ENCODE measurements at places on chromosomes 7 and 10.
A peak's percentile ranks its signal among the peaks of the same experiment; 100 is the strongest.

DNA sequence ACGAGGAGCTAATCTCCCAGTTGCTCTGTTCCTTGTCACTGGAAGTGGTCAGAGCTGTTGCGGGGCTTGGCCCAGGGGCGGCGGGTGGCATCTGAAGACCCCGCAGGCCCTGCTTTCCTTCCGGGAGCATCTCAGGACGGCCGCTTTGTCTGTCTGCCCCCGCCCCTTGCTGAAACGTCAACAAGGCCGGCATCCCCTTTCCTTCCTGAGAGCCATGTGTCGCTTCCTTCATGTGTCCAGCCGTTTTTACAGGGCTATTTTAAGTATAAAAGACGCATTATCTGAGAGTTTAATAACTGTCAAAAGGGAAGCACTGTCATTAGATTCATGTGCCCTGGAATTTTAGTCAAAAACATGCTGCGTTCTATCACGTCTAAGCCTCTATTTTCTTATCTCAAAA is 110.4 kb downstream of the CUX1 start:
- H3K27me3 ChIP-seq: no peaks in the 10 kb centered on the region
- no peak for DNase-seq
- H3K36me3 ChIP-seq: peaks cover 18% of the 10 kb centered on the region
- no peak overlapping the region for H3K27ac ChIP-seq
- peaks cover 6% of the 10 kb centered on the region for H3K4me1 ChIP-seq

- DNase-seq: no peak
- no peaks in the 10 kb centered on the region for H3K27me3 ChIP-seq
- peaks cover 12% of the 10 kb centered on the region for H3K4me1 ChIP-seq
- H3K36me3 ChIP-seq: peaks cover 83% of the 10 kb centered on the region
- H3K4me3 ChIP-seq: no peak overlapping the region
- no peak overlapping the region for H3K27ac ChIP-seq
Observed at GRCh38 chr10:133412381-133412711, 12.1 kb downstream of the SPRN start.

DNA sequence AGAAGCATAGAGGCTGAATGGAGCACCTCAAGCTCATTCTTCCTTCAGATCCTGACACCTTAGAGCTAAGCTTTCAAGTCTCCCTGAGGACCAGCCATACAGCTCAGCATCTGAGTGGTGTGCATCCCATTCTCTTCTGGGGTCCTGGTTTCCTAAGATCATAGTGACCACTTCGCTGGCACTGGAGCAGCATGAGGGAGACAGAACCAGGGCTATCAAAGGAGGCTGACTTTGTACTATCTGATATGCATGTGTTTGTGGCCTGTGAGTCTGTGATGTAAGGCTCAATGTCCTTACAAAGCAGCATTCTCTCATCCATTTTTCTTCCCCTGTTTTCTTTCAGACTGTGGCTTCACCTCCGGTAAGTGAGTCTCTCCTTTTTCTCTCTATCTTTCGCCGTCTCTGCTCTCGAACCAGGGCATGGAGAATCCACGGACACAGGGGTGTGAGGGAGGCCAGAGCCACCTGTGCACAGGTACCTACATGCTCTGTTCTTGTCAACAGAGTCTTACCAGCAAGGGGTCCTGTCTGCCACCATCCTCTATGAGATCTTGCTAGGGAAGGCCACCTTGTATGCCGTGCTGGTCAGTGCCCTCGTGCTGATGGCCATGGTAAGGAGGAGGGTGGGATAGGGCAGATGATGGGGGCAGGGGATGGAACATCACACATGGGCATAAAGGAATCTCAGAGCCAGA is 31.0 kb downstream of the PRSS2 start:
- peak overlapping the region; percentile 99 for H3K27ac ChIP-seq
- peak overlapping the region; percentile 90 for H3K4me3 ChIP-seq
- peaks cover 72% of the 10 kb centered on the region for H3K4me1 ChIP-seq
- peaks cover 85% of the 10 kb centered on the region for H3K36me3 ChIP-seq
- peaks cover 5% of the 10 kb centered on the region for H3K27me3 ChIP-seq
- no peak for DNase-seq

DNA sequence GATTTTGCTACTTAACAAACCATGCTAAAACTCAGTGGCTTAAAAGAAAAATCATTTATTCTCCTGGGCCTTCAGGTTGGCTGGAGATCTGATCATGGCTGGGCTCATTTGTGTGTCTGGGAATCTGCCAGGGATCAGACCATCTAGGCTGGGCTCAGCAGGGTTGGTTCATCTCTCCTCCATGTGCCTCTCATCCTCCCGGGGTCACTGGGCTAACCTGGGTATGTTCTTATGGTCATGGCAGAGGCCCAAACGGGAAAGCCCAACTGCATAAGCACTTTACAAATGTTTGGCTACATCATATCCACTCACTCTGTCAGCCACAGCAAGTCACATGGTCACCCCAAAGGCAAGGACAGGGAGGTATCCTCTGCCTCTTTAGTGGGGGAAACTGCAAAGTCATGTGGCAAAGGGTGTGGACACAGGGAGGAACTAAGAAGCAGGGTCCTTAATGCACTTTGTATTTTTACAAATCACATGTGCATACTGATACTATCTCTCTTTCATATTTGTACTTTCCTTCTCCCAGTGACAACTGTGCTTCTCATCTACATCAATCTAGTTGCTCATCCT is 231.4 kb downstream of the BUB3 start:
- peaks cover 11% of the 10 kb centered on the region for H3K36me3 ChIP-seq
- no peaks in the 10 kb centered on the region for H3K4me1 ChIP-seq
- H3K27me3 ChIP-seq: peaks cover 4% of the 10 kb centered on the region
- no peak overlapping the region for H3K27ac ChIP-seq
- no peak overlapping the region for H3K4me3 ChIP-seq

Data from activated naive CD8-positive, alpha-beta T cell treated with anti-CD3 and anti-CD28 coated beads for 36 hours (primary cell).